GM04503 (cell line): ENCODE measurements at places on chromosomes 3 and 15.
A peak's percentile ranks its signal among the peaks of the same experiment; 100 is the strongest.

DNA sequence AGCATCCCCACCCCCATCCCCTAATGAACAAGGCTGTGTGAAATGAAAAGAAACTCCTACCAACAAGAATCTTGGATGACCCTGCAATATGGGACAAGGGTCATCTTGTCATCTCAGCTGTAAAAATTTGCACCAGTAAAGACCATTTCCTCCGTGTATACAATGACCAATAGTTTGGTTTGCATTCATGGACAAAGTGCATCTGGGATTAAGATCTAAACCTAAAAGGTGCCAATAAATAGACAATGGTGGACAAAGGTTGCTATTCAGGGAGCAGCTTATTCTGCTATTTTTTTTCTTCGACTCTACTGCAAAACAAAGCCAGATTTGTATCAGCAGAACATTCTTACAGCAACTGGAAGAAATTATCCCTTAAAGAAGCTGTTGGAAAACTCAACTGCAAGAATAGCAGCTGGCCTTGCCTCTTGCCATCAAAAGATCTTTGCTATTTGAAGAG, 8.0 kb downstream of the MGLL start:
- DNase-seq = no peak

GRCh38 chr15:92807971-92808571, 92.1 kb upstream of the CHD2 start:
- DNase-seq = no peak

GRCh38 chr15:70974004-70974832, 81.6 kb downstream of the LRRC49 start:
- no peak for DNase-seq

DNA sequence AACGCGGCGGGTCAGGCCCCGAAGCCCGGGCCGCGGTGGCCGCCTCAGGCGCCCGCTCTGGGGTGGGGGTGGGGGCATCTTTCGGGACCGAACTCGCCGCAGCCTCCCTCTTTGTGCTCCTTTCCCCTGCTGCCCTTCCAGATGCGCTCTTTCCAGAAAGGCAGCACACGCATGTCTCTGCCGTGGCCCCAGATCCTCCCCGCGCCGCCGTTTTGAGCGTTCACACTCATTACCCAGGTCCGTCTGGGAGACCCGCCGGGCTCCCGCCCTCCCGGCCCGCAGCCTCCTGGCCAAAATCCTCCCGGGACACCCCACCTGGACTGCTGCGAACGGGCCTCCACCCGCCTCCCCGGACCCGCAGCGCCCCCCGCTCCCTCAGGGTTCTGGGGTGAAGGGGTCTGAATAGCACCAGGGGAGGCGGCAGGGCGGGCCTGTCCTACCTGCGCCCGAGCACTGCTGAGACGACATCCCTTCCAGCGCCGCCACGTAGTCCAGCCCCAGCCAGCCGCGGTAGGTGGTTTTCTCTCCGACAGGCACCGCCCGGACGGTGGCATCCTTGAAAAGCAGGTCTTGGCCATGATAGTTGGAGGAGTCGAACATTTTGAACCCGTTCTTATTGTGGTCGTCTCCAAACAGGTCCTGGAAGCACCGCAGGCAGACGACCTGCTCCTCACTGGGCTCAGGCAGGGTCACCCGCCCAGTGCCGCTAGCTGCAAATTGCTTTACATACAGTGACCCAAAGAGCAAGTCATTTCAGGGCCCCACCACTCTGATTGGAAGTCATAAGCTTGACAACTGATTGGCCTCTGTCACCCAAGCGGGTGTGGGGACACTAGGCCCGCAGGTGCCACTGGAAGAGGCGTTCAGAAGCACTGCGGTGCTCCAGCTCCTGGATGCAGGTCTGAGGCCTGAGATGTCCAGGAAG, 25.9 kb downstream of the MELTF start:
- DNase-seq = no peak

- DNase-seq = no peak
Observed at GRCh38 chr3:131728898-131729642, 226.3 kb upstream of the MRPL3 start.

DNA sequence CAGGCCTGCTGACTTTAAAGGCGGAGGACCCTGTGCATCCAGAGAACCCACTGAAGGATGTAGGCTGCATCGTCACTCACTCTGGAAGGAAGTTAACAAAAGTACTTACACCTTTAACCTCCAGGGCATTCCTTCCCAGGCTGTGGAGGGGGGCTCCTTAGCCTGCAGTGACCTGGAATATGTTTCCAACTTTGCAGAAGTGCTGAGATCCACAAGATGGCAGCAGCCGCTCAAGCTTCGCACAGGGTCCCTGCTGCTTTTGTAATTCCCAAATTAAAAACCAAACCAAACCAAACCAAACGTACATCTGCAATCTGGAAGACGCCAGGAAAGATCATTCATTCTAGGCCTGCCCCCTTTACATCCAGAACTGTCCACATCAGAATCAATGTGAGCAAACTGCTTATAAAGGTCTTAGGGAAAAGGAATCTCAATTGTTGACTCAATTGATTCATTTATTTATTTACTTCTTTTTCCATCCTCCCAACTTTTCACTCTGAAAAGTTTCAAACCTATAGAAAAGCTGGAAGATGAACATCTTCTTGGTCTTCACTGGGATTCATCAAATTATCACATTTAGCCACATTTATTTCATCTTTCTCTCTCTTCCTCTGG, 70.5 kb upstream of the KLHL25 start:
- no peak for DNase-seq

GRCh38 chr15:32649342-32649741, 7.8 kb downstream of the SCG5 start:
- no peak for DNase-seq

- DNase-seq = no peak
Observed at GRCh38 chr3:64039332-64039731, 16.0 kb upstream of the PSMD6 start.

- DNase-seq = no peak
Observed at GRCh38 chr15:72358121-72358520, 17.7 kb downstream of the HEXA start.

- DNase-seq = no peak
Observed at GRCh38 chr15:95267481-95267880, 1036.1 kb downstream of the MCTP2 start.

- no peak for DNase-seq
Observed at GRCh38 chr3:71066356-71066755, 517.2 kb downstream of the FOXP1 start.

- DNase-seq = no peak
Observed at GRCh38 chr3:49940667-49941249, 808 bp downstream of the RBM6 start.

- no peak for DNase-seq
Observed at GRCh38 chr3:100333970-100334487, 528 bp upstream of the NIT2 start.

DNA sequence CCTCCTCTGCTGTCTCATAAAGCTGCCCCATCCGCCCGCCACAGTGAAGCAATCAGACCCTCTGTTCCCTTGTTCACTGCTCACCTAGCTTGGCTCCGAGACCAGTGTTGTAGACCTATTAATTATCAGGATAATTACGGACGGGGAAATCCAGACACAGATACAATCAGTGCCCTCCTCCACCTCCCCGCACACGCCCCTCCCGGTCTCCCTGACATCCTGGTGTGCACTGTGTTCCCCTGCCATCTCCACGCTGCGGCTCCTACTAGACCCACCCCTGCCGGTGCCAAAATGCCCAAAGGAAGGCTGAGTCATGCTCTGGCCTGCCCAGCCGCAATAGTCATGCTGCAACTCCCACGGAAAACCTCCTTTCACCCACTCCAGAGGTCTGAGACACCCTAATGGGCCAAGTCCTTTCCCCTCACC, 277.3 kb upstream of the TLE3 start:
- DNase-seq = no peak

DNA sequence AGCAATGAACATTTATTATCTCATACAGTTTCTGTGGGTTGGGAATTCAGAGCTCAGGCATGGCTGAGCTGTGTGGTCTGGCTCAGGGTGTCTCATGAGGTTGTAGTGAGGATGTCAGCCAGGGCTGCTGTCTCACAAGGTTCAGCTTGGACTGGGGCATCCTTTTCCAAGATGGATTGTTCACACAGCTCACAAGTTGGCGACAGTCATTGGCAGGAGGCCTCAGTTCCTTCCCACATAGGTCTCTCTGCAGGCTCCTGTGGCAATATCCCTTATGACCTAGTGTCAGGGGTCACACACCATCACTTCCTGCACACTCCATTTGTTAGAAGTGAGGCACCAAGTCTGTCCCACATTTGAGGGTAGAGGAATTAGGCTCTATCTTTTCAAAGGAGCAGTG, 56.0 kb downstream of the RPLP1 start:
- DNase-seq = no peak

- no peak for DNase-seq
Observed at GRCh38 chr3:133412183-133413132, 12.6 kb downstream of the BFSP2 start.

GRCh38 chr3:114827495-114827894, 319.6 kb downstream of the ZBTB20 start:
- DNase-seq = peak; percentile 4

- DNase-seq = no peak
Observed at GRCh38 chr3:112786002-112786590, 60.6 kb downstream of the CD200R1L start.

DNA sequence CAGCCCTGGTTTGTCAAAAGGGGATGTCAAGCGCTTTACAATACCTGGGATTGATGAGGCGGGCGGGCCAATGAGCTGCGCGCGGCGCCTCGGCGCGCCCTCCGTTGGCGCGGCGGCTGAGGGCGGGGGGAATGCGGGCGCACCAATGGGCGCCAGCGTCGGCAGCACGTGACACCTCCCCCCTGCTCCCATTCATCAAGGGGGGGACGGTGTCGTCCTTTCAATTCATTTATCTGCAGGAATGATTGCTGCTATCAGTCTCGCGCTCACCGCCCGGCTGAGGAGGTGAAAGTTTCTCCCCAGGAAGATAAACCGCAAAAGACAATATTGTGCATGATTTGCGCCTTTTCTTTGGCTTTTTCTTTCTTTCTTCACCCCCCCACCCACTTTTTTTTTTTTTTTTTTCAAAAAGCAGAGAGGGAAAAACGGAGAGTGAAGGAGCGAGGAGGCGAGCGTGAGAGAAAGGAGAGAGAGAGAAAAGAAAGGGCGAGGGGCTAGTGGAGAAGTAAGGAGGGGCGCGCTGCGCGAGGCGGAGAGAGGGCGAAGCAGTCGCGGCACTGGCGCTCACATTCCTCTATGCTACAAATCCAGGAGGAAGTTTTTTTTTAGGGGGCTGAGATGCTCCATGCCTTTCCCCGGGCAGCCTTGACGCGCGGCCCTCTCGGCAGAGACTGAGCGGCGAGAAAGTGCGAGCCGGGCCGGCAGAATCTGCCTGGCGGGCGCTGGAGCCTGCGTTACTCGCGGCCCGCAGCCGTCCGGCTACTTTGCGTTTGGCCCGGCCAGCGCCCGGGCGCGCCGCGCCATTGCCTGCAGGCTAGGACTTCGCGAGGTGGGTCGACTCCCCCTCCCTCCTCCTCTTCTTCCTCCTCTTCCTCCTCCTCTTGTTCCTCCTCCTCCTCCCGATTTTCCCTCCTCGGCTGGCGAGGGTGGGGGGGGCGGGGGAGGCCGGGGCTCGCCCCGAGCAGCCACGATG, at the start of gene ZIC1:
ZIC1 (plus strand) TSS at position 223 of the 973 bp plus-strand sequence; CDS start at position 971, 748 bp downstream.
- no peak for DNase-seq

- no peak for DNase-seq
Observed at GRCh38 chr3:195030791-195031321, 240.1 kb downstream of the XXYLT1 start.

DNA sequence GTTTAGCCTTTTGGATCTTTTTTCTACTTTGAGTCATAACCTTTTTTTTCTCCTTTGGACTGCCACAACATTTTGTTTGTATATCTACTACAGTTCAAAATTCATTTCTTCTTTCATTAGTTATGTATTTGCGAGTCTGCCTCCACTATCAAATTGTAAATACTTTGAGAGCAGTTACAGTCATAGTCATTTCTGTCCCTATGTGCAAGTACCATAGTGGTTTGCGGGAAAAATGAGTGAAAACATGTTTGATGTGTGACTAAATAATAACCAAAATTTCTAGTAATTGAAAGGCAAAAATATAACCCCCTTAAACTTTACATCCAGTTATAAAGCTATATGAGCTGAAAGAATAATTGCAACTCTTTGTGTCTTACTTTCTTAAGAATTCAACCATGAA, 45.8 kb upstream of the CCDC50 start:
- no peak for DNase-seq

GRCh38 chr15:68599560-68600071, 20.8 kb downstream of the CORO2B start:
- DNase-seq = peak; percentile 53

- DNase-seq = no peak
Observed at GRCh38 chr15:31563421-31563820, 236.8 kb downstream of the KLF13 start.

DNA sequence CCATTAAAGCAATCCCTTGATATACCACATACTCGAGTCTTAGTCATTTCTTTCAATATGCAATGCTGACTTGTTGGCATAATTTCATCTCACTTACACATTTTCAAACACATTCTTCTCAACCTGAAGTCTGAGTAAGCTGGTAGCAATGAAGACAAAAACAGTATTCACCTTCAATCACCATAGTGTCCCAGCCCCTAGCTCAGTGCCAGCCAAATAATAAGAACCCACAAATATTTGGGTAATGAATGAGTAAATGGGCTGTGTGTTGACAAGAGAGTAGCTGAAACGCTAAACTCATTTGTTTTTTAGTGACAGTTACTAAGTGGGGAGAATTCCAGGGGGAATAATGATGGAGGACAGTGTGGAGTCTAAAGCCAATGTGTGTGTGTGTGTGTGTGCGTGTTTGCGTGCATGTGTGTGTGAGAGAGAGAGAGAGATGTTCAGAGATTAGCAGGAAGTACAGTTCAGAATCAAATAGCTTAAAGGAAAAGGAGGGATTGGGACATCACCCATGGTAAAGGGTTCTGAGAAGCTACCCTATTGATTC, 165.7 kb downstream of the GAP43 start:
- DNase-seq = peak; percentile 98

DNA sequence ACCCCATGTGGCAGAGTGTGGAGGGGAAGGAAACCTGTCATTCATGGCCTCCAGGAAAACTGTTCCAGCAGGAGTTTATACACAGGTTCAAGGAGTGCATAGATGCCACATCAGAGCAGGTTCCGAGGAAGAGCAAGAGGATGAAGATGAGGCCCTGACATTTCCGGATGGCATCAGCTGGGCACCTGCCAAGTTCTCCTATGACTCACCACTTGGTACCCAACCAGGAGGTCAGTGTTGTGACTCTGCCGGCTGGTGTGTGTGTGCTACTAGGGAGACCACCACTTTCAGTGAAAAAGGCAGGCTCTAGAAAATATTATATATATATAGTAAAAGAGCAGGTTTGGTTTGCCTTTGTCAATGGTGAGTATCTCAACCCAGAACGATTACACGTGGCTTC, 69.3 kb downstream of the NTRK3 start:
- DNase-seq = no peak
